PC-3 (cell line): ENCODE measurements at places on chromosomes 5 and 9. TPM values are rescaled to one million over a fixed set of nuclear protein-coding genes. Genes with fewer than 3 reads are reported as not detected.

SLC45A2 gene
- not detected in 2 replicates for total RNA-seq

HTR4 gene
- total RNA-seq = not detected in 2 replicates

LCN10 gene
- total RNA-seq = not detected in 2 replicates

C9orf153 gene
- total RNA-seq = 1.9 TPM in 1 of 2 replicates, not detected in the other

NEUROG1 gene
- total RNA-seq = not detected in 2 replicates

SYNPO gene
- total RNA-seq = 5.3 and 8.4 TPM in 2 replicates

DNLZ gene
- 51.4 and 64.9 TPM in 2 replicates for total RNA-seq

DNA sequence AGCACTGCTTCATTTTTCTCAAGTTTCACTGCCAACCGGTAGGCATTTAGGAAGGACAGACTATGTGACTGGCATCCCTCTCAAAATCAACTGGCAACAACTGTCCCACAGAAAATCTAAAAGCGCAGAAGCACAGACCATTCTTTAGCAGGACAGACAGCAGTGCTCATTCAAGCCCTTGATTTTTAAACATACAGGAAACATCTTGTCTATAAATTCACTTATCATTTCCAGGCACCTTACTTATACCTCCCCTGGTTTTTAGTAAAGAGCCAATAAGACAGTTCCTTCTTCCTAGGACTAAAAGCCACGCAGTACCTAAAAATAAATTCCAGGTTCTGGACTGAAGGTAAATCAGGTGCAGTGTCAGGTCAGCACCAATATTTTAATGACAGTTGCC, 343.2 kb upstream of the WWC1 start:
- no peak for DNase-seq

GRCh38 chr5:64331597-64332277, 166.1 kb downstream of the RNF180 start:
- no peak for DNase-seq

DNA sequence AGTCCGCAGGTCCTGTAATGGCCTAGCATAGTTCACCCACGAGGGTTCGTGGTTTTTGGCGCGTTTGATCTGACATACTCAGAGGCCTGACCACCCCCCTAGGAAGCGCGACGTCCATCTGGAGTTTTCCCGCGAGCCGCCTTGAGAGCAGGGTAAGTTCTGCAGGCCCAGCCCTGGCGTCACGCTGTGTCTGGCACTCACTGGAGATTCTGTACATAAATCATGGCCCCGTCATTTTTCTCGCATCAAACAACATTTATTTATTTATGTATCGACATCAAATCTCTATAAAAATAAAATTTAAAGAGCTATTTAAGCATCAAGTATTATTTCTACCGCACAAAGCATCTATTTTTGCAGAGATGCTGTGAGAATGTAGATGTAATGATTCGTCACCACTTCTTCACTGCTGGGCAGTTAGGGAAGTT, 437 bp upstream of the TRIM41 start:
- no peak for DNase-seq

- DNase-seq = no peak
Measured at GRCh38 chr9:12934545-12935272, 159.9 kb downstream of the LURAP1L start.

GRCh38 chr9:87581949-87582637, 84.4 kb downstream of the DAPK1 start:
- no peak for DNase-seq
